Keratinocyte (primary cell): ENCODE measurements at places on chromosomes 4 and X.

- DNase-seq = no peak
Observed at GRCh38 chrX:112670977-112671376, 8.8 kb downstream of the LHFPL1 start.

DNA sequence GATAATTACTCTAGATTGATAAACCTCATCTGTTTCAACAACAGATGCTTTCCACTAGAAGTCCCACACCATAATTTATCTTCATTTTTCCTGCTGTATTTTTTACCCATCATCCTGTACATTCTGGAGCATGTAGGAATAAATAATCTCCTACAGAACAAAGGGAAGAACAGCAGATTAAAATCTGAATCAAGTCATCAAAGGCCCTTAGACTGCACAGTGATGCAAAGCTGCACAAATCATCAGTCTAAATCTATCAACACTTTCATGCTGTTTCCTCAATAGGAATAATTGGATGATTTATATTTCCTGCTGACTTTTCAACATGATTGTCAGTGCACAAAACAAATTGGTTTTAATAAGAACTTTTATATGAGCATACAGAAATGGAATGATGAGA lies 1143.9 kb downstream of the STIM2 start:
- no peak for DNase-seq

DNA sequence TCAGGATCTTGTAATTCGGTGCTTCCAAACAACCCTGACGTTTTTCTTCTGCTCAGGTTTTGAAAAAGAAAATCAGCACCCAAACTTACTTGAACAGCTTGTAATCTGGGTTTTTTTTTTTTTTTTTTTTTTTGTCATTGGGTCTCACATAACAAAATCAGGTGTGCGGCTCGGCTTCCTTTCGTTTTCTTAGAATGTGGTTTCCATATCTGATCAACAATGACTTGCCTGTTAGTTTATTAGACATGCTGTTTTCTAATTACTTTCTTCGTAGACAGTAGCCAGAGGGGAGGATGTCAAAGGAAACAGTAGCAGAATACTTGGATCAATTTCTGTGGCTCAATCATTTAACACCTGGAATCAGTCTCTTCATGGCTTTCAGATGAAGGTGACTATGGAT lies 890 bp upstream of the FREM3 start:
- DNase-seq = no peak

DNA sequence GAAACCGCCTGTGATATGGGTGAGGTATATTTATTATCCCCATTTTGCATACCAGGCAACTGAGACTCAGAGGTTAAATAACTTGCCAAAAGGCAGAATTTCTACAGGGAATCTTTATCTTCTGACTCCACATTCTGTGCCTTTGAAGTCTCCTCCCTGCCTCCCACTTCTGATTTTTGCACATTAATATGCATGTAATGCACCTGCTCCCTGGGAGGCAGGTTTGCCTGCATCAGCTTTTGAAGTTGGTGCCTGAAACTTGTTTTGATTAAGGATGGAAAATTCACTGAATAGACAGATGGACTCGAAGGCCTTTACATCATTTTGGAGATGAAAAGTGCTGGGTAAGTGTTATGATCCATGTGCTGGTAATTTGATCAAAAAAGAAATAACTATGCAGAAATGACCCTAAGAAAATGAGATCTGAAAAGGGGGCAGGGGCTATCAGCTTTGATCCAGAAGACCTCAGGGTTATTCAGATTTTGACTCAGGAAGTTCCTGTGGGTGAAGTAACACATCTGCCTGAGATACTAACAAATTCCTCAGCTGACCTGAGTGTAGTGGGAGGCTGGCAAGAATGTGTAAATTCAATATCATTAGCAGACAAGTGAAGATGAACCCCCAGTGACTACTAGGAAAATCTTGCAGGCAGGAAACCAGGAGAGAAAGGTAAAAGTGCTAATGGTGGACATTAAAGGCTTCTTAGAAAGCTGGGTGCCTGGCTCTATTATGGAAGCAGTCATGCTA lies 167.5 kb upstream of the BOD1L1 start:
- no peak for DNase-seq

- DNase-seq = no peak
Observed at GRCh38 chrX:78383594-78383993, 56.2 kb upstream of the CYSLTR1 start.

DNA sequence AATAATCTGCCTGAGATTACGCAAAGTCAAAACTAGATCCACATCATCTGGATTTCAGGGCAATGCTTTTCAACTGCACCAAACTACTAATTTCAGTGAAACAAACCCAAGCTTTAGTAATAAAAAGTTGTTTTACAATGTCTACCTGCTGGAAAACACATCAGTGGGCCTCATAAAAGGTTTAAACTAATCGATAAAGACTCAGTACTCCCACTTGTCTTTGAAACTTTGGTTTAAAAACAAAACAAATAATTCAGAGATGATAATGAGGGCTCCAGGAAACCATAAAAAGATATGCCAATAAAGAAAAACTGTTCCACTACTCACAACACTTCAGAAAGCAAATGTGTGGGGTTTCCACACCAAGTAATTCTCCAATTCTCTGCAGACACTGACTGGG lies 10.2 kb downstream of the PSMD10 start:
- DNase-seq = no peak

DNA sequence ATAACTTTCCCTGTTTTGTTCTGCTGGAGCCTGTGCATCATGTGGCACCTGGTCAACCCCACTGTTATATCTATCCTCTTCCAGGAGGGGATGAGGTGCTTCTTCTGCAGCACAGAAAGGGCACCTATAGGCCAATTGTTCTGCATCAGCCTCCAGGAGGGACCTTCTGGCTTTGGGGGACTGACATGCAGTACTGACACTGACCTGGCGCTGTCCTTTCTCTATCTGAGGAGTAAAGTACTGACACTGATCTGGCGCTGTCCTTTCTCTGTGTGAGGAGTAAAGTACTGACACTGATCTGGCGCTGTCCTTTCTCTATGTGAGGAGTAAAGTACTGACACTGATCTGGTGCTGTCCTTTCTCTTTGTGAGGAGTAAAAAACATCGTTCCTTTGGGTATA lies 498.4 kb downstream of the PACRGL start:
- no peak for DNase-seq

DNA sequence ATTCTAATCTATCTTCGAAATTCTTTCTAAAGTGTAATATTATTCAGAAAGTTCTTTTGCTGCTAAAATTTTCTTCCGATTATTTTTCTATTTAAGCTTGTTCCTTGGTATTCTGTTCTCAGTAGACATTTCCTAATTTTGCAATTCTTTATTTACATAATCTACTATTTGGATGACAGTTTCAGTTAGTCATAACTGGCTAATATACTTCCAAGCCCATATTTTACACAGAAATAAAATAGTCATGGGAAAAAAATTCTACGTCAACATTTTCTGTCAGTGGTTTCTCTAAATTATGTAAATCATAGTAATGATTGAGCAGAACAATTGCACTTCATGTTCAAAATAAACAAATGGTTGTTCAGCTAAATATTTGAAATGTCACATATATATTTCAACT lies 178.0 kb upstream of the ANKRD50 start:
- no peak for DNase-seq

DNA sequence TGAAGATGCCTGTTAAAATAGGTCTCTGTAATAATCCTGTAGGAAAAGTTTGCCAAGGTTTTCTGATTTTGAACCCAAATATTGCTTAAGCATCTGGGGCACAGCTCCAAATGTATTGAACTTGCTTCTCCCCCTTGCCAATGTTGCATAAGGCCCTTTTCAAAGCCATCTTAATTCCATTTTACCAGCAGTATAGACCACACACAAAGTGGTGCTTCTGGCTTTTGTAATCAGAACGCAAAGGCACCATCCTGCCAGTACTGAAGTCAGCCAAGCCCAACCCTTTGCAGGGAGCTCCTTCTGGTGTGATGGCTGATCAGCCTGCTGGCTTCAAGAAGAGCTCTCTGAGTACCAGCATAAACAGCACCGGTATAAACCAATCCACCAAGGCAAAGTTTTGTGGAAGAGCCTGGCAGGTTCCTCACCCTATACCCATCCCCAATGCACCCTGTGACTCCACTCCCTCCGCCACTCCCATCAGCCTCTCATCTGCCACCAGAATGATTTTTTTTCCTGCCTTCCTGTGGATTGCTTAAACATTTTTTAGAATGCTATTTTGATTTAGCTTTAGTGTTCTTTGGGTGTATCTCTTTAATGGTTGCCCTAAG lies 39.2 kb upstream of the USP9X start:
- DNase-seq = no peak

DNA sequence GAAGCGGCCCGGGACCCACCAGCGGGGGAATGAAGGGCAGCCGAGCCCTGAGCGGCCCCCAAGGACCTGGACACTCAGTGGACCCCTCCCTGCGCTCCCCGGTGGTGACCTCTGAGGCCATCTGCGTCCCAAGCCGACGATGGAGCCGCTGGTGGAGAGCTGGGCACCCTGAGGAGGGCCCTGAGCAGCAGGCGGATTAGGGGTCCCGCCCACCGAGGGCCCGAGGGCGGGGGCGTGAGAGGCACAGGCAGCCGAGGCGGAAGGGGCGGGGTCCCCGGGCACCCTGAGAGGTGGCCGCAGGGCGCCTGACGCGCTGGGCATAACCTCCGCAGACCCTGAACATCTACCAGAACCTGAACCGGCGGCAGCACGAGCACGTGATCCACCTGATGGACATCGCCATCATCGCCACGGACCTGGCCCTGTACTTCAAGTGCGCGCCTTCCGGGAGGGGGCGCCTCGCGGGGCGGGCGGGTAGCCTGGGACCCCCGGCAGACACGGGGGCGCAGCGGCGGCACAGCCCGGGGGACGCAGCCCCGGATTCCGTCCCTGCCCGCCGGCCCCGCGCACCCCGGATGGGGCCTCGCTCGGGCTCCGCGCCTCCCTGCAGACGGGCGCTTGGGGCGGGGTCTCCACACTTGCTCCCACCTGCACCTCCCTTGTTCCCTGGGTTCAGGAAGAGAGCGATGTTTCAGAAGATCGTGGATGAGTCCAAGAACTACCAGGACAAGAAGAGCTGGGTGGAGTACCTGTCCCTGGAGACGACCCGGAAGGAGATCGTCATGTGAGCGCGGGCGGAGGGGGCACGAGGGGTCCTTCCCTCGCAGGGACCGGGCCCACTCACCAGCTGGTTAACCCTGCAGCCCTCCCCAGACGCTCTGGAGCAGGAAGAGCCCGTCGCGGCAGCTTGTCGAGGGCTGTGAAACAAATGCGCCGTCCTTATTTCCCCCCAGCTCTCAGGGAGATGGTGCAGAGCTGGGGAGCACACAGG lies 10.3 kb downstream of the ATP5ME start:
- DNase-seq = no peak

GRCh38 chr4:113302051-113302450 lies 252.6 kb downstream of the ANK2 start:
- DNase-seq = no peak

DNA sequence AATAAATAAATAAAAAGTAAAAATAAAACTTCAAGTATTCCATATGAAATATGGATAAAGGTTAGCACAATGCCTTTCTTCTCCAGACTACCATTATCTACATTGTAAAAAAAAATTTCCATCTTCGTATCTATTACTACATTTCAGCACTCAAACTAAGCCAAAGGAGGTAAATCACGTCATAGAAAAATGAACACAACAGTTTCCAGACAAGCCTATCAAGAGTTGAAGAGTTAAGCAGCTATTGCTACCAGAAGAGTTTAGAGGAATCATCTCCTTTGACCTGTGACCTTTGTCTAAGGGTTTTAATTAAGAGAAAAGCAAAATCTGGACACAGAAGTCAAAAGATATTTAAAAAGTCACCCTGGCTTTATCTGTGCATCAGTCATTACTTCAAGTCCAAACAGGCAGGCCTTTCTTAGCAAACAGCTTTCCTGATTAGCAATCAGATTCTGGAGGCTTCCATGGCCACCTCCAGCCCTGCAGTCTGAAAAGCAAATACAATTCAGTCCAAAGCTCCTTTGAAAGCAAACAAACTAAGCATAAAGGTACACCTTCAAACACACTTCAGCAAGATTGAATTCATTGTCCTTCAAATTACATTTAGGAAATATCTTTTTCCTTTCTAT lies 82.2 kb downstream of the APBB2 start:
- no peak for DNase-seq

GRCh38 chr4:181858741-181859140 lies 384.5 kb upstream of the TENM3 start:
- no peak for DNase-seq

DNA sequence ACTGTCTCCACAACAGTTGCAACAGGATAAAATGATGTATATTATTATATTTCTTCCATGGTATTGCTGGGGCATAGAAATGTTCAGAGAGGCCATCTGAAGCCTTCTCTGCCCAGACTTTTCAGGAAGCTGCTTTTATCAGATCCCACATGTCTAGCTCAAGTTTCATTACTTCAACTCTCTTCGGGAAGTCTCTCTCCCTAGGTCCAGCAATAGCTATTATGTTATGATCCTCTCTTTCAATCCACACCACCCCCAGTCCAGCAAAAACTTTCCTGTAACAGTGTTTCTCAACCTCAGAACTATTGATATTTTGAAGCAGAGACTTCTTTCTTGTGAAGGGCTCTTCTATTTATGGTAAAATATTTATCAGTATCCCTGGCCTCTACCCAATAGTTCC lies 44.9 kb downstream of the CXCL1 start:
- no peak for DNase-seq

- DNase-seq = no peak
Observed at GRCh38 chr4:176198316-176198903, 3.0 kb upstream of the SPATA4 start.

DNA sequence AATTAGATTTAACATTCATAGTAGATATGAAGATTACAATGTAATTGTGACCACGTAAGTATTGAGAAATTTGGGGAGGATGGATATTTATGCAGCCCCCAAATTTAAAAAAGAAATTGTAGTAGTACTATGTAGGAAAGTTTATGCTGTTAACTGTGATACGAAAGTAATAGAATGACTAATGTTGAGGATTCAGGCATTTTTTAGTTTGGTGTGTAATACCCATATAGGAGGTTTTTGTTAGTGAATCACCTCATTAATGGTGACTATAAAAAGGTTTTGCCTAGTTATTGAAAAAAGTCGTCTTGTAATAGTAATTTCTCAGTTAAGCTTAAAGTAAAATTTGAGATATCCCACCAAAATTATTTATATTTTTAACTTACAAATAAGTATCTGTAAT lies 67.2 kb downstream of the SMARCAD1 start:
- no peak for DNase-seq

DNA sequence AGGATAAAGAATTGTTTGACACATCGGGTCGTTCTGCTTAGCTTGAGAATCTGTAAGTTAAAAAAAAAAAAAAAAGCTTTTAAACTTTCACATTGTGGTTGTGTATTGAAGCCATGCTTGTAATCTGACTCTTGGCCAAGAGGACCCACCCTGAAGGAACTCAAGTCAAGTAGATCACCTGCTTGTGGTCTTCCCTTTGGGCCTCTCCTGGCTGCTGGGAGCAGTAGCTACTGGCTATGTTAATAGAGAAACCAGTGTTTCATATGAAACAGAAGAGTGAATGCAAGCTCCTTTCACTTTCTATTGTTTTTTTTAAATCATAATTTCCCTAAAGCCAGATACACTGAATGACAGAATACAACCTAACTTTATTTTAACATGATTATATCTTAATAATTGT lies 402.4 kb upstream of the NDST4 start:
- no peak for DNase-seq
